HFFc6 (cell line): ENCODE measurements at places on chromosomes 13 and 19.

DNA sequence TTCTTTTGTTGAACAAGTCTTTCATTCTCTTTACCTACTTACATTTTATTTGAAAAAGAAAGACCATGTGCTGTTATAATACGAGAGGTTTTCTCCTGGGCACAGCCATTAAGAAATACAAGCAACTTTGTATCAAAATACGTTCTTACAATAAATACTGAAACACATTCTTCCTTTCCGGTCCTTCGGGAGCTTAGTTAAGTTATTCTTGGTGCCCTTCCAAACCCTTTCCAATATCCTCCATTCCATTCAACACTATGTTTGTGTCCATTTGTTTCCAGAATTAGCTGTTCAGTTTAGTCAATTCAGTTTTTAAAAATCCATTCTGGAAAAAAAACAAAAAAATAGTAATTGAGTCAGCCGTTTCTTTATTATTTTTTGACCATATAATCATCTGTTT is 746.8 kb upstream of the SLC10A2 start:
- DNase-seq: no peak
- H3K27ac ChIP-seq: no peak overlapping the region
- 0 out of 2 replicates have a peak, but pooled peaks cover under 1% of the 10 kb centered on the region for H3K36me3 ChIP-seq
- no peak overlapping the region for H3K4me3 ChIP-seq

- H3K4me1 ChIP-seq: peaks cover 10% of the 10 kb centered on the region; the same call in 1 of the 2 replicates
- DNase-seq: no peak
- H3K27ac ChIP-seq: no peak overlapping the region
- no peak overlapping the region for H3K4me3 ChIP-seq
Observed at GRCh38 chr19:3710265-3710812, 2.2 kb downstream of the TJP3 start.

GRCh38 chr13:60583911-60584753 is 187.1 kb downstream of the TDRD3 start:
- H3K4me3 ChIP-seq: peak overlapping the region; percentile 31; the same call in 1 of the 2 replicates
- peaks cover 30% of the 10 kb centered on the region for H3K4me1 ChIP-seq
- H3K27me3 ChIP-seq: peaks cover 8% of the 10 kb centered on the region

DNA sequence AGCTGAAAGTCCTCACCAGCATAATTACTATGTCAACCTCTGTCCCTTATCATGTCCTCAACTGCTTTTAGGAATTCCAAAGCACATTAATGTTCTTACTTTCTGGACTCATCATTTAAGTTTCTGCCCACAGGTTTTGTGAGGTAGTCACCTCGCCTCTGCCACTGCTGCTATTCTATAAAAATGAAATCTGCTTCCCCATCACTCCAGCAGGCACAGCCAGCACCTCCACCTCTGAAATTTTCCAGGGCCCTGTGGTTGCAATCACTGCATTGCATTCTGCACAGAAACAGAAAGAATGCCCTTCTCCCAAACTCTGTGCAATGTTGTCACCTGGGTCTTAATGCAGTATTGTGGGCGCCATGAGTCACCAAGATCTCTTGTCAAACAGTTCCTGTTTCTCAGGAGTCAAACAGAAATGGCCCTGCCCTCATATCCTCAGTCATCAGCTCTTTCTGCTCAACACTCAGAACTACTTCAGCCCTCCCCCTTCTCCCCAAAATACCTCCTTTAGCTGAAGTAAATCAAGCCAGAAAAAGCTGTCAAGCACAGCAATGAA is 529.2 kb upstream of the NBEA start:
- H3K36me3 ChIP-seq: no peaks in the 10 kb centered on the region
- peak overlapping the region; percentile 54; the same call in 1 of the 2 replicates for H3K4me3 ChIP-seq
- H3K27ac ChIP-seq: peak overlapping the region; percentile 72; the same call in 1 of the 2 replicates
- peaks cover 52% of the 10 kb centered on the region for H3K4me1 ChIP-seq

- peaks cover 2% of the 10 kb centered on the region for H3K27me3 ChIP-seq
- H3K36me3 ChIP-seq: 0 out of 2 replicates have a peak, but pooled peaks cover 5% of the 10 kb centered on the region
- DNase-seq: no peak
- peaks cover 38% of the 10 kb centered on the region for H3K4me1 ChIP-seq
Observed at GRCh38 chr19:13790354-13790753, 4.9 kb upstream of the ZSWIM4 start.

DNA sequence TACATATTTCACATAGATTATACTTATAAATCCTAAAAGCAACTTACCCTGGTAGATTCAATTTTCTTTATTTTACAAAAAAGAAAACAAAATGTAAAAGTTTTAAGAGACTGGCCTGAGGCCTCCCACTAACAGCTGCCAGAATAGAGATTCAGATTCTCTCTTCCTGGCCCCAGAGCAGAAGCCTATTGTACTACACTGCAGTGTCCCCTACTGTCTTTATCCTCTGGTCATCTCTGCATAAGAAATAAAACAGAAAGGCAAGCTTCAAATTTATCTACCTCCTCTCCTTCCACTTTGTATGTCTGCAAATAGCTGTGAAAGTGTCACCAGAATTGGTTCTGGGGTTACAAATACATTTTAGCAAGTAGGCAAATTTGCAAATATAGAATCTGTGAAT is 1004.1 kb upstream of the PCDH9 start:
- DNase-seq: no peak
- H3K4me1 ChIP-seq: no peaks in the 10 kb centered on the region
- no peaks in the 10 kb centered on the region; the same call in 1 of the 2 replicates for H3K27me3 ChIP-seq
- H3K36me3 ChIP-seq: no peaks in the 10 kb centered on the region
- H3K27ac ChIP-seq: no peak overlapping the region

DNA sequence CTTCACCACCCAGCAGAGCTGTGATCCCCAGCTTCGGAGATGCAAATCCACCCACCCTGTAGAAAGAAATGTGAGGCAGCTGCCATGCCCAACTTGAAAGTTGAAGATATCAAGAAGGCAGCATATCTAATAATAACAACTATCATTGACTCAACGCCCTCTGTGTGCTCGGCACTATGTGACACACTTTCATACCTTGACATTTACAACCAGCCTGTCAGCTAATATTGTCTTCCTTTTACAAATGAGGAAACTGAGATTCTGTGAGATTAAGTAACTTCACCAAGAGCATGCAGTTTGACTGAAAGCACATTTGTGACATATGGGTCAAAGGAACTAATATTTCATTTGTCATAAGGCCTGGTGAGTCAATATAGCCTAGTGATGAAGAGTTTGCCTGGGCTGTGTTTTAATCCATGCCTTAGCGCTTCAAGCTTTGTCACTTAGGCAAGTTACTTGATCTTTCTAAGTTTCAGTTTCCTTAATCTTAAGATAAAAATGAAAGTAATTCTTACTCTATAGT is 137.0 kb downstream of the FLT1 start:
- peaks cover 16% of the 10 kb centered on the region for H3K36me3 ChIP-seq
- peak overlapping the region; percentile 94; the same call in 1 of the 2 replicates for H3K27ac ChIP-seq
- peak overlapping the region; percentile 22; the same call in 1 of the 2 replicates for H3K4me3 ChIP-seq

DNA sequence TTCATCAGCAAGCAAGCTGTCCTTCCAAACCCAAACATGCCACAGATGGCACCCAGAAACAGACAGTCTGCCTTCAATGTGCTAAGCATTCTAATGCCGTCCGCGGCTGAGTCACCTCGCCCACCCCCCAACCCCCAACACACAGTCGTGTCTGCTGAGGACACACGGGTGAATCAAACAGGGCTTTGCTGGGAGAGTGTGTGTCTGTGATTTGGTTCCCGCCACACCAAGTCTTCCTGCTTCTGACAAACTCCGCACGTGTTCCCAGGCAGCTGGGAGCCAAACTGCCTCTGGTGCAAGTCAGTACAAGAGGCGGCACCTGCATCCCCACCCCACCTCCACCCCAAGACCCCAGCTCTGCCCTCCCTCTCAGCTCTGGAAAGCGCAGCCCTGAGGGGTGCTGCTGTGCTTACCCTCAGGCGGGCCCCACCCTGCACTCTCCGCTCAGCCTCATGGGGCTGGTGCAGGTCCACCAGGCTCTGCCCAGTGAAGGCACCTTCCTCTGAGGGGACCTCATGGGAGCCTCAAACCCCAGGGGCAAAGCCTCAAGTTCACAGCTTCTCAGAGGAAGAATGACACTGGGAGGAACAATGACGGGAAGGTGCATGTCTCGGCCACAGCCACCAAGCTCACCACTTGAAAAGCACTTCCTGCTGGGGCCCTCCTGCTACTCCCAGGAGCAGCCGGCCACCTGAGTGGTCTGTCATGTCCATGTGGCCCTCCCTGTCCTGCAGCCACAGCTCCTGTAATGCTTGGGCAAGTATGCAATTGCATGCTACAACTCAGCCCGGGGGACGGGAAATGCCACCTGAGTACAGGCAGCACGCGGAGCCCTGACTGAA is 15.0 kb upstream of the SLC35E1 start:
- H3K4me3 ChIP-seq: peak overlapping the region; percentile 50; the same call in 1 of the 2 replicates
- no peaks in the 10 kb centered on the region for H3K27me3 ChIP-seq
- peak; percentile 25 for DNase-seq
- peak overlapping the region; percentile 78 for H3K27ac ChIP-seq
- H3K4me1 ChIP-seq: peaks cover 70% of the 10 kb centered on the region
